AG09319 (cell line): ENCODE measurements at places on chromosomes 13 and 19.

GRCh38 chr13:37475966-37476365 is 122.6 kb downstream of the POSTN start:
- DNase-seq, result no peak

- no peak for DNase-seq
Measured at GRCh38 chr19:47143322-47144073, 12.9 kb downstream of the SAE1 start.

- no peak for DNase-seq
Measured at GRCh38 chr13:74683411-74683810, 549.2 kb upstream of the KLF12 start.

DNA sequence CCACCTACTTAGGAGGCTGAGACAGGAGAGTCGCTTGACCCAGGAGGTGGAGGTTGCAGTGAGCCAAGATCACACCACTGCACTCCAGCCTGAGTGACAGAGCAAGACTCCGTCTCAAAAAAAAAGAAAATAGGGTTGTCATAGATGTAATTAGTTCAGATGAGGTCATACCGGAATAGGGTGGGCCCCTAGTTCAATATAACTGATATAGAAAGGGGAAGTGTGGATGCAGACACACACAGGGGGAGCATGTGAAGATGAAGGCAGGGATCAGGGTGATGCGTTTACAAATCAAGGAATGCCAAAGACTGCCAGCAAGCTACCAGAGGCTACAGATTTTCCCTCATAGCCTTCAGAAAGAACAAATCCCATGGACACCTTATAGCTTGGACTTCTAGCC is 24.3 kb upstream of the EEF1AKMT1 start:
- no peak for DNase-seq

GRCh38 chr13:42412812-42413483 is 141.0 kb downstream of the AKAP11 start:
- DNase-seq, result no peak

DNA sequence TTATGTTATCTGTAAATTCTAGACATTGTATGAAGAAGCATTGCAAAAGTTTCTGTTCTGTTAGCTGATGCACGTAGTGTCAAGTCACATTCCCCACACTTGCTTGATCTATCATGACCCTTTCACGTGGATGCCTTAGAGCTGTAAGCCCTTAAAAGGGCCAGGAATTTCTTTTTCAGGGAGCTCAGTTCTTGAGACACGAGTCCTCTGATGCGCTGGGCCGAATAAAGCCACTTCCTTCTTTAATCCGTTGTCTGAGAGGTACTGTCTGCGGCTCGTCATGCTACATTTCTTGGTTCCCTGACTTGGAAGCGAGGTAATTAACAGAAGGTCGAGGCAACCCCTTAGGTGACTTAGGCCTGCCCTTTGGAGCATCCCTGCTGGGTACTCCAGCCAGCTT is 5.8 kb downstream of the ZNF816 start:
- no peak for DNase-seq

GRCh38 chr13:49643035-49643646 is 14.8 kb downstream of the ARL11 start:
- no peak for DNase-seq

- DNase-seq, result no peak
Measured at GRCh38 chr13:93689333-93689732, 462.7 kb downstream of the GPC6 start.

DNA sequence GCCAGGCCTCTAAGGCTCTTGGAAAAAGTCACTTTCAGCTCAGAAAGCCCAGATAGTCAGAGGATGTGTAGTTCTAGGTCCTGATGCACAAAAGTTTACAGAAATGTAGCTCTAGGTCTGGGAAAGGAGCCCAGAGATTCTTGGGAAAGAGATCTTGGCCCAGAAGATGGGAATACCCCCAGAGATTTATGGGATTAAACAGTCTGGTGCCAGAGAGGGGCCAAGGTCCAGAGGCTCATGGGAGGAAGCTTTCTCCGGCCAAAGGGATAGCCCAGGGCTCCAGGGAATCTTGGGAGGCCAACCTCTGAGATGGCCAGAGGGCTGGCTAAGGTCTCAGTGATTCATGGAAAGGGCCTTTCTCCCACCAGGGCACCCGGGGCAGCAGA is 15.2 kb downstream of the BCAT2 start:
- DNase-seq, result no peak

- no peak for DNase-seq
Measured at GRCh38 chr13:26246154-26246553, 7.8 kb upstream of the CDK8 start.

- no peak for DNase-seq
Measured at GRCh38 chr13:60931858-60932546, 483.6 kb downstream of the PCDH20 start.

- no peak for DNase-seq
Measured at GRCh38 chr13:51618626-51619025, 34.4 kb downstream of the WDFY2 start.

- no peak for DNase-seq
Measured at GRCh38 chr13:84885868-84886267, 913.4 kb downstream of the SLITRK6 start.

DNA sequence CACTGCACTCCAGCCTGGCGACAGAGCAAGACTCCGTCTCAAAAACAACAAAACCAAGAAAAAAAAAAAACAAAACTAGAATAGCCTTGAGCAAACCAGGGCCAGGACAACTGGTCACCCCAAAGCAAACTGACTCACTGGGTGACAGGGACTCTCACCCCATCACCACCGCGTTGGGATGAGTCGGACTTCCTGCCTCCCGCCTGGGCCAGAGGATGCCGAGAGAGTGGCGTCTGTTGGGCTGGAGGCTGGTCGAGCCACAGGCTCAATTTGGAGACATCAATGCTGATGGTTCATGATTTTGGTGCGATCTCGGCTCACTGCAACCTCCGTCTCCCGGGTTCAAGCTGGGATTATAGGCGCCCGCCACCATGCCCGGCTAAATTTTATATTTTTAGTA is 11.6 kb downstream of the TMPRSS9 start:
- DNase-seq, result no peak

DNA sequence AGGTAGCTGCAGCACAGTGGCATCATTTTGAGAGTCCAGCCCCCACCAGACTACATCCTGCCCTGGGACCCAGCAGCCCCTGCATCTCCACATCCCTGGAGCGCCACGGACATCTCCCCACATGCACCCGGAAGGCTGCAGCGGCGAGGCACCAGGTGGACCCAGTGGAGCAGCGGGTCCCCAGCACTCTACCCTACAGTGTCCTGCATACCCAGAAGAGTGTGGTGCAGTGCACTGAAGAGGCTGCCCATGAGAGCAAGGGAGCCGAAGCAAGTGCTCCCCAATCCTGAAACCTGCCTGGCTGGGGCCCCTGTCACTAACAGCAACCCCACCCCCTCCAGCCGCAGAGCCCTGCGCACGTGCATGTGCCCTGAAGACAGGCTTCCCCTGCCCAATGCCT is 21.3 kb upstream of the SLC7A9 start:
- no peak for DNase-seq

- DNase-seq, result no peak
Measured at GRCh38 chr13:99740251-99740979, 231.2 kb downstream of the ZIC5 start.

DNA sequence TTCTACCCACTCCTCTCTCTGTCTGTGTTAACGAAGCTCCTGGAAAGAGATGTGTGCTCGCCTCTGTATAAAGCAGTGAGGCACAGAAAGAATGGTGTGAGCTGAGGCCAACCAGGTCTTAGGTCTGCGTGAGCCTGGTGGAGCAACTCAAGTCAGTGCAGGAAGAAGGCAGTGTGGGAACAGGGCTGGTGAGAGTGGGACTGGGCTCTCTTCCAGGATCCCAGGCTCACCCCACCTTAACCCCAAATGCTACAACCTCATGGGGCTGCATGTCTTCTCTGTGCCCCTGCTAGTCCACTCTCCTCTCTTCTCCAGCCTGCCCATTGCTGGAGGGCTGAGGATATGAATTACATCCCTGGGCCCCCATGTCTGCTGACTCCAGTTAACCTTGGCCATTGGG is 127.4 kb downstream of the DCT start:
- DNase-seq, result no peak

- no peak for DNase-seq
Measured at GRCh38 chr19:14022469-14022868, 5.5 kb upstream of the RLN3 start.

GRCh38 chr13:107834281-107834680 is 381.1 kb downstream of the LIG4 start:
- DNase-seq, result no peak

GRCh38 chr19:29881386-29881785 is 60.7 kb upstream of the URI1 start:
- DNase-seq, result no peak

GRCh38 chr19:4136680-4137088 is 12.8 kb upstream of the MAP2K2 start:
- DNase-seq, result no peak

GRCh38 chr13:45258334-45258675 is 57.5 kb upstream of the KCTD4 start:
- DNase-seq, result no peak

DNA sequence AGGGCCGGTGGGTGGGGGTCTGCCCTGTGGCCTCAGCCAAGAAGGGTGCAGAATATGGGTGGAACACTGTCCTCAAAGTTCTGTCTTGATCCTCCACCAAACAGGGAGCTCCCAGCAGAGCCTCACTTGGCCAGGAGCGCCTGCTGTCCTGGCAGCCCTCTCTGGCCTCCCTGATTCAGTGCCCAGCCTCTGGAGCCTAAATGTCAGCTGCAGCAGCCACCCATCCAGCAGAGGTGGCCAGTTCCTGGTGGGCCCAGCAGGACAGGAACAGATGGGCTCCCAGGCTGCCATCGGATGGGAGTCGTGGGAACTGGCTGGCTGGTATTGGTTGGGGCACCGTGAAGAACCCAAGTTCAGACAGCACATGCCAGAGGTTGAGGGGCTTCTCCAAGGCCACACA is 1.8 kb upstream of the USE1 start:
- DNase-seq, result no peak

DNA sequence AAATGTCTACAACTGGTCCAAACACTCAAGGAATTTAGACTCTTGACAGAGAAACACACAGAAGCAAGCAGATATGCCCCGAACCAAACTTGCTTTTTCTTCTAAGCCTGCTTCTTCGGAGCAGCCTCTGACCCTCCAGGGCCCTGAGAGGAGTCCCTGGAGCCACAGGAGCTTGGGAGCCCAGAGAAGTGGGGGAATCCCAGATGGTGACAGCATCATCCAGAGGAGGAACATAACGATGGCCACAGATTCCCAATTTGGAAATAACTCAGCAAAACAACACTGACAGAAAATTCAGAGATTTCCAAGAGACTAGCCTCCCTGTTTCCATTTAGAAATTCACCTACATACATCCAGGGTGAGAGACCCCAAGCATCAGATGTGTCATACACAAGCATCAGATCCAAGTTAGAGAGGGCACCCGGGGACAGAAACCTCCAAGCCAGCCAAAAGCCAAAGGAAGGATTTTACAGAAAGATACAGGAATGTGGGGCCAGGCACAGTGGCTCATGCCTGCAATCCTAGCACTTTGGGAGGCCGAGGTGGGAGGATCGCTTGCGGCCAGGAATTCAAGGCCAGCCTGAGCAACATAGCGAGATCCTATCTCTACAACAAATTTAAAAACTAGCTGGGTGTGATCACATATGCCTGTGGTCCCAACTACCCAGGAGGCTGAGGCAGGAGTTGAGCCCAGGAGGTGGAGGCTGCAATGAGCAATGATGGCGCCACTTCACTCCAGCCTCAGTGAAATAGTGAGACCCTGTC is 2.0 kb upstream of the PVR start:
- DNase-seq, result no peak

- DNase-seq, result no peak
Measured at GRCh38 chr19:45368737-45369340, 1.5 kb downstream of the ERCC2 start.

DNA sequence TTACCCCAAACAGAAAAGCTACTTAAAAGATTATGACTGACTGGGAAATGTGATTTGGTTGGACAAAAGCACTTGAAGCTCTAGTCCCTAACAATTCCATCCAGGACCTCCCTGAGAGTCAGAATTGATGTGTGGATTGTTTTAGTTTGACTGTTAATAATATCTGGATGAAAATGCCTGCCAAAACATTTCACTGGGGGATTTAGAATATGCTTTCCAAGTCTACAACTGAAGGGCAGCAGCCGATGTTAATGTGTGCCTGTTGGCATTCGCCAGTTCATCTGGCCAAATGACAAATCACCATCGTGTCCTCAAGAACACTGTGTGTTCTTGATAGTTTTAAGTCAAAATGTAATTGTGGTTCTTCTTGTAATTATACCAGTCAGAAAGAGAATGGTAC is 76.0 kb upstream of the TSC22D1 start:
- no peak for DNase-seq

- DNase-seq, result no peak
Measured at GRCh38 chr13:114115191-114115671, 17.2 kb downstream of the RASA3 start.

- DNase-seq, result no peak
Measured at GRCh38 chr13:31970231-31970930, 61.2 kb upstream of the FRY start.

DNA sequence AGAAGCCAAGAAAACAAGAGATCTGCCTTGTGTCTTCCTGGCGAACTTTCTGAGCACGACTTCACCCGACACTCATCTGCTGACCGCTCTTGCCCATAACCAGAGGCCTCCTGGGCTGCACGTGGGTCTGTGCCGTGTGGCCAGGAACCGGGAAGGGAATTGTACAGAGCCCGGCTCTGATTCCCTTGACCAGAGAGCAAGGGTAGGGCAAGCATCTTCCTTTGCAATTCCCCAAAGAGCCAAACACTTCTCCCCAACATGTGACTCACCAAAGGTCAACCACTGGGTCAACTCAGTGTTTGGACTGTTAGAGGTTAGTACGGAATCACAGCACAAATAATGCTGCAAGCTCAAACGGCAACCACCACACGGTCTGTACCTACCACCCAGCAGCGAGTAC is 48.9 kb downstream of the KLF2 start:
- no peak for DNase-seq

GRCh38 chr19:46670813-46671212 is 9.8 kb upstream of the DACT3 start:
- DNase-seq, result no peak

- DNase-seq, result no peak
Measured at GRCh38 chr19:10815969-10816644, 19.9 kb downstream of the TMED1 start.

GRCh38 chr13:50934735-50935435 is 25.3 kb downstream of the RNASEH2B start:
- DNase-seq, result no peak

- peak; percentile 23 for DNase-seq
Measured at GRCh38 chr19:51784922-51785690, 9.9 kb upstream of the FPR3 start.

- DNase-seq, result no peak
Measured at GRCh38 chr19:55601084-55601483, 996 bp downstream of the ZNF524 start.

DNA sequence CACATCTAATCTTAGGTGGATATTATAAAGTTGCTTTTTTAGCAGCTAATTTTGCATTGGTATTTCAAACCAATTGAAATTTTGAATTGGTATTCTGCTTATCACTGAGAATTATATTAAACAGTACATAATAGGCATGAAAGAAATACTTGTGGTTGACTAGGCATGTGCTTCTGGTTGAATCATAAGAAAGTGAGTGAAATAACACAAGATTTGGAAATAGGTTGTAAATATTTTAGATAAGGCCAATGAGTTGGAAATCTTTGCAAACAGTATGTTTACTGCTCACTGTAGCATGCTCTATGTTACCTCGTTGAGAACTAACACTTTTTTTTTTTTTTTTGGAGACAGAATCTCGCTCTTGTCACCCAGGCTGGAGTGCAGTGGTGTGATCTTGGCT is 66.8 kb upstream of the RFC3 start:
- no peak for DNase-seq
